ENCODE measurements at places on chromosomes 3 and 15.

DNA sequence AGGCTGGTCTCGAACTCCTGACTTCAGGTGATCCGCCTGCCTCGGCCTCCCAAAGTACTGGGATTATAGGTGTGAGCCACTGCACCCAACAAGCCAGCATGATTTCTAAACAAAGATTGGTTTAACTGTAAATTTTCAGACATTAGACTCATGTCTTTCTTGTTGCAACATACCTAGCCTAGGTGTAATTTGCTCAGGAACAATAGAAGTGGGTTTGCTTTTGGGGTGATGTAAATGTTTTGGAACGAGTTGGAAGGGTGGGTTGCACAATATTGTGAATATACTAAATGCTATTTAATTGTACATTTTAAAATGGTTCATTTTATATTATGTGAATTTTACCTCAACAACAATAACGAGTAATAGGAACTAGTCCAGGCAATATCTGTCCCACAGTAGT is 7.1 kb downstream of the CCR4 start:
- DNase-seq, result no peak

DNA sequence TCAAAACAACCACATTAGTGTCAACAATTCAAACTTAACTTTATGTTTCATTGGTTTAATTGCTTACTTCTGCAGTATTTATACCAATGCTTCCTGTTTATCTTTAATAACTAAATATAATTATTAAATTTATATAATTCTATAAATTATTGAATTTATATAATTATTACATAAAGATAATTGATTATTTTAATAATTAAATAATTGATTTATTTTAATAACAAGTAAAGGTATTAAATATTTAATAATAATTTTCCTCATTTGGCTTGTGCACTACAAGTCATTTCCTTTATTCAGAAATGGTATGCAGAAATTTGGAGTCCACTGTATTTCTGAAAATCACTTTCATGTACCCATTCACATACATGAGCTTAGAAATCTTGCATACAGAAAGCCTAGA is 156.2 kb upstream of the NSMCE3 start:
- no peak for DNase-seq

GRCh38 chr3:170429050-170429449 is 10.4 kb downstream of the CLDN11 start:
- DNase-seq, result peak; percentile 81

DNA sequence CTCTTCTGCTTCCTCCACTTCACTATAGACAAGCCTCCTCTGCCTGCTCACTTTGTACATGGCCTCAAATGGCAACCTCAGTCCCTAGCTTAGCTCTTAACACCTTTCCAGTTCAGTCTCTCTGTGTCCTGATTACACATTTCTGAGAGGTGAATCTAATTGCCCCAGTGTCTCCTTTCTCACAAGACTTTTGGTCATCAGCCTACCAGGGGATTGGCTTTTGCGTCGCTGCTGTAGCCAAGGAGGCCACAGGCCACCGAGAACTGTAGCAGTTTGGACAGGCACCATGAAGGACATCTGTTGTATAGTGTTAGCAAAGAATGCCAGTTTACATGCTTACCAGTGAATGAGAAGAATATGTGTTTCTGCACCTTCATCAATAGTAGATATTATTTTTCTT is 8.5 kb downstream of the IREB2 start:
- no peak for DNase-seq

DNA sequence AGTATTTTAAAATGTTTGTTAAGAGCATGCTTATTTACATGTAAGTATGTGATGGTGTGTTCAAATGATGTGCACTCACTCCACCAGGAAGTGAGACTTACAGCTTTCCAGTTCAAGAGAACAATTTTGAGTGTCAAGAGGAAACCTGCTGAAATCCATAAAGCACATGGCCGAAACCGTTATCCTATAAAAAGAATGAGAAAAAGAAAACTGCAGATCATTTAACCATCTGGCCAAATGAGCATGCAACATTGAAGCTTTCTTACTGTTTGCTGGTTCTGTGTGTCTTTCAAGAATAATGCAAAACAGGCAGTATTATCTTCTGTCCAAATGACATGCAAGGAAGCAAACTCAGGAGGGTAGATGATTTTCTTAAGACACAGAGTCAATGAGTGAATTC is 26.3 kb downstream of the GABRR3 start:
- no peak for DNase-seq

DNA sequence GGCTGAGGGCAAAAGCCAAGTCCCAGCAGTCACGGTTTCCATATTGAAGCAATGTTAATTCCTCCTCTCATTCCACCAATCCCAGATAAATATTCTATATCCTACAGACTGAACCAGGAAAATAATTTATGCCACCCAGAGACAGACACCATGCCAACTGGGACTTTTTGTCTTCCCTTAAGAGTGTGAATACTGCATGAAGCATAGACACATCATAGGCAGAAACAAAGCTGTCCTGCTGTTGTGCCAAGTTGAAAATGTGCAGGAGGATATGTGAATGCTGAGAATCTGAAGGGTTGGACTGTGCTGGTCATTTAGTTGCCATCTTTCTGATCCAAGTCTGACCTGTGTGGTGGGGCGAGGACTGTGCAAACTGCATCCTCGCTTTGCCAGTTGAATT is 37.7 kb downstream of the RFTN1 start:
- no peak for DNase-seq

DNA sequence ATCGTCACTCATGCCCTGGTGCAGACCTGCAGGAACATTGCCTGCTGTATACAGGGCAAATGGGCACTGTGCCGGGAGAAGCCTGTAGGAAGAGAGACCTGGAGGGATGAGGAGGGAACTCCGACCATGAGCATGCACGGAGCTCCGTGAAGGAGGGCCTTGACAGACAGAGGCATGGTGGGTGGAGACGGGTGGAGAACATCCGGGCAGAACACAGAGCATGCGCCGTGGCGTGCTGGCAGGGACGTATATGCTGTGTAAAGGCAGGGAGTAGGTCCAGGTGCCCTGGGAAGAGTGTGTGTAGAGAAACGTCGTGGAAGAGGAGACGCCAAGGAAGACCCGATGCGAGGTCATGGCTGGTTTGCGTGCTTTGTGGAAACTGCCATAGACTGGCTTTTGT is 133.0 kb upstream of the FAN1 start:
- no peak for DNase-seq

GRCh38 chr15:70765504-70766281 is 2.3 kb upstream of the UACA start:
- peak; percentile 80 for DNase-seq

DNA sequence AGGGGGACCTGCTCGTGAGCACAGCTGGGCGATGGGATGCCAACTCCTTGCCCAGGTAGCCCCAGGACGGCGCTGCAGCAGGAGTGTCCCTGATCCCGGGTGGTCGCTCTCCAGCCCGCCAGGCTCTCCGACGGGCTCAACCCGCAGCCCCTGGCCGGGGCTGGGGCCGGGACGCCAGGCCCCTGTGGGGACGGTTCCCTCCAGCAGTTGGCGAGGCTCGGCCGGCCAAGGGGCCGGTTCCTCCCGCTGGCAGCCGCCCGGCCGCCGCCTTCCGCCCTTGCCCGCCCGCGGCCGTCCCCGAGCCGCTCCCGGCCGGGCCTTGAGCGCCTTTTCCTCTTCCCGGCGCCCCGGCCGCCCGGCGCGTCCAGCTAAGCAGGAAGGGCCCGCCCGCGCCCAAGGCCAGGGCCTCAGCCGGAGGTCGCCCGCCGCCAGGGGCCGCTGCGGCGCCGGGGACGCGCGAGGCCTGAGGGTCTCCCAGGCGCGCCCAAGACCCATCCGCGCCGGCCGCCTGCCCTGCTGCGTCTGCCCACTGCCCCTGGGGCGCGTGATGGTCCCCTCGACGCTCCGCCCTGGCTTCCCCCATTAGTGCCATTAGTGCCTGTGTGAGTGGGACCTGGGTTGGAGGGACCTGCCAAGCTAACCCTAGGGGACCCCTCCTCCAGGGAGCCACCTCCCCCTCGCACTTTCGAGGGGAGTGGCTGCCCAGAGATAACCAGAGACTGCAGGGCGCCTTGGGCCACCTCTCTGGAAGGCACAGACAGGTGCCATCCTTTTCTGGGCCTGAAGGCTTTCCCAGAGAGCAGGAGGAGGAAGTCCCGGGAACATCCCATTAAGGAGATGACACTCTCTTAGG is 106.4 kb downstream of the FBLN2 start:
- peak; percentile 45 for DNase-seq

DNA sequence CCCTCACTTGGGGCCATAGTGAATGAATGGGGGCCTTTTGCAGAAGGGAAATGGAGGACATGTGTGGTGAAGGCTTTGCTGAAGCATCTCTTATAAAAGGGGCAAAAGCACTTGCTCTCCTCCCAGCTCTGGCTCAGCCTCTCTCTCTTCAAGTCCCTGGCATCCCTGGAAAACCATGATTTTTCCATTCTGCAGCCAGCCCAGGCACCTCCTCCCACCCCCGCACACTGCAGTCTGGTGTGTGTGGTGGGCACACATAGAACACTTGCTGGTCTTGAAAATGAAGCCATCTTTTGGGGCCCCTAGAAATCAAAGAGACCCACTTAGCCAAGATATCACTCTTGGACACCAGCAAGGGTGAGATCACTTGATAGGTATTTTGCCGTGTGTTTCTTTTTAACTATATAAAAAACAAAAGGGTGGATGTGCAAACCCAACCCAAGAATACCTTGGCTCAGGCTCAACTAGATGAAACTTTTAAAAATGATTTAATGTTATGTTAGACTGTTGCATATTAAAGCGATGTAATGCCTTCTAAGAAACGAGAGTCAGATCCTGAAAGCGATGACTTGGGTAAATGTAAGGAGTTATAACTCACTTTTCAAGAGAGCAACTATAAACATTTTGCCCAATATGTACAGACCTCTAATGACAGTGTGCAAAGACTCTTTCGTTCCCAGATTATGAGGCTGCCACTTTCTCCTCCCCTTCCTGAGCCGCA is 16.4 kb upstream of the ALDH1A3 start:
- DNase-seq, result peak; percentile 48

- peak; percentile 82 for DNase-seq
Measured at GRCh38 chr3:172666873-172667694, 43.8 kb downstream of the NCEH1 start.

DNA sequence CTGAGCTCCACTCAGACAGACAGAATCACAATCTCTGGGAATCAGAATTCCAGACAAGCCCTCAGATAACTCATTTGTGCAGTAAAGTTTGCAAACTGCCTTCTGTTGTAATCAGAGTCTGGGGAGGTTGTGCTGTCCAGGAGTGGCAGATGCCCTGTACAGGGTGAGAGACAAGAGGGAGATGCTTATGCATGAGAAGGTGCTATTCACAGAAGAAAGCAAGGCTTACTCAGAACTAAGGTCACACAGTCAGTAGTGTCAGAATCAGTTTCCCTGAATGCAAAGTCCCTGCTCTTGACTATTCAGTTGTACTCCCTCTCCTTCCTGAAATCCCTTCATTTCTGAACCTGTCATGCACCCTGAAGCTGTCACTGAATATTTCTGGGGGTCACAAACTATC is 43.7 kb downstream of the SRPRB start:
- DNase-seq, result no peak

DNA sequence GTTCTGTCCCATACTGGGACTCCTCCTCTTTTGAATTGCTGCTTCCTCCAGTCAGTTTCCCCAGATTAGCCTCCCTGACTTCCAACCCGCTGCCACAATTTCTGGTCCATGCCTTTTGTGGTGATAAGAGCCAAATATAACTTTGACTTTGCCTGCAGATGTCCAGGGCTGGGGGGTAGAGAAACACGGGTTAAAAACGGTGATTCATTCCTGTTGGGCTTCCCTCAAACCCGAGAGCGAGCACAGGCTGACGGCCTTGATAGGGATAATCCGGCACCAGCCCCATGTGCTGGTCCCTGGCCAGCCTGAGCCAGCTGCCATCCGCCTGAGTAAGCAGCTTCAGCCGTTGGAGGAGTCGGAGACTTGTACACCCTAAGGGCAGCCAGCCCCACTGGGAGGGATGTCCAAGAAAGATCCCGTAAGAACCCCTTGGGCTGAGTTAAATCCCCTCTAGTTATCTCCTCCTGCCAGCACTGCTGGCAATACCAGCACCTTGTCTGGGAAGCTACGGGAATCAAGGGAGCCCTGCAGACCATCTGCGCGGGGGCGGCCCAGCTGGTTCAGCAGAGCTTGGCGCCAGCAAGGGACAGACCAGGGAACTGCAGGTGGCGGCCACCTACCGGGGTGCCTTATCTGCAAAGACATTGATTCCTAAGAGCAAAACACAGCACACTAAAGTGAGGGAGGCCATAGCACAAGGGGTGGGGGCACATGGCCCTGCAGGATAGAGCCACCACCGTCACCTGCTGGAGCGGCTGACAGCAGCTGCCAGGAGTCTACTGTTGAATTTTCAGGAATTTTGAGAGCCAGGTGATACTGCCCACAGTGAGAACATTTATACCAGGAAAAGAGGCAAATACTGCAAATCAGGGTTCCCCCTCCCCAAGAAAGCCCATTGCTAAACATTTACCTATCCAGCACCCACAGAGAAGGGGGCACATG is 18.1 kb downstream of the CSPG4 start:
- DNase-seq, result peak; percentile 98

DNA sequence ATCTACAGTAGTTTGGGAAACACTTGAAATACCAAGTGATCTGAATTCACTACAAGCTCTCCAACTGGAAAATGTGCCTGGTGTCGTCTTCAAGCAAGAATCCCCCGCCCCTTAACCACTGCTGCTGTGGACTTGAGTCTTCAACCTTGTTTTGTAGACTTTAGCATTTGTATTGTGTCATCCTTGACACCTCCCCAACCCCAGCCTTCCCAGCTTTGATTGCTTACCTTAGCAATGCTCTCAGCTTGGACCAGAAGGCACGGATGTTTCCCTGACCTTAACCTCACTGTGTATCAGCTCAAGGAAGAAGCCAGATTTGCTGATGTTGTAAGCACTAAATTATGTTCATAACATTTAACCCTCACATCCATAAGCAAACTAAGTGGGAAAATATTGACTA is 146.4 kb downstream of the IGF1R start:
- no peak for DNase-seq

DNA sequence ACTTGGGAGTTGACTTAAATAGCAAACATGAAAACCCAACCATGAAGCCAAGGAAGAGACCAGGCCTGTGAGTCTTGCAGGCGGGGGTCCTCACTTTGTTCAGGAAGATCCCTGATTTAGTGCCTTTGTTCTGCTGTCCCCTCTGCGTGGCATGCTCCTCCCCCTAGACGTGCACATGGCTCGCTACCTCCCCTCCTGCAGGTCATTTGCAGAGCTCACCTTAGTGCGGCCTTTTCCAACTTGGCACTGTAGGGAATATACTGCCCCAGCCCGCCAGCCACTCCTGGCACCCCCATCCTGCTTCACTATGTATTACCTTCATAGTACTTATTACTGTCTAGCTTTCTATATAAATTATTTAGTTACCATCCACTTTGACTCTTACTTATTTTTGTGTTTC is 18.3 kb downstream of the GXYLT2 start:
- no peak for DNase-seq

- DNase-seq, result no peak
Measured at GRCh38 chr3:104245261-104245660, 1121.4 kb upstream of the ALCAM start.

GRCh38 chr3:31178467-31178866 is 284.0 kb upstream of the GADL1 start:
- no peak for DNase-seq

GRCh38 chr3:56303487-56303886 is 164.8 kb downstream of the ERC2 start:
- peak; percentile 64 for DNase-seq

GRCh38 chr15:49989498-49989897 is 129.5 kb downstream of the ATP8B4 start:
- no peak for DNase-seq

GRCh38 chr3:132432639-132433038 is 15.3 kb downstream of the DNAJC13 start:
- peak; percentile 74 for DNase-seq

GRCh38 chr3:142459929-142460328 is 12.1 kb upstream of the XRN1 start:
- no peak for DNase-seq

Data from fibroblast of skin of scalp (primary cell).